ENCODE measurements at places on chromosomes 6 and 20.

GRCh38 chr6:40692337-40692736 is 105.2 kb upstream of the LRFN2 start:
- no peak for DNase-seq

DNA sequence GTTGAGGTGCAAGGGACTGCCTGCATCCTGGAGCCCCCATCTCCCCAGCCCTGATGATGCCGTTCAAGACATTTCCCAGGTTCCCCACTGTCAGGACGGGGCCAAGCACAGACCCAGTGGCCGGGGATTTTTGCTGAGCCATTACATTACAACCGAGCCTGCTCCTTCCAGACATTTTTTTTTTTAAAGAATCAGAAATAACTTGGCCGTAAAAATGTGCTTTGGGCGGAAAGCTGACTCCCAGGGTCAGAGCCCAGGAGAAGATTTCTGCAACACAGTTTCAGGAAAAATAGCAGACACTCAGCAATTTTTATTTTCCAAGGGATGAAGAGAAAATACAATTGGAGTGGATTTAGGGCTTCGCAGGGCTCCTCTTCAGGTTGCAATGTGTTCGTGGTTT is 87.9 kb downstream of the LRFN2 start:
- DNase-seq, result no peak

DNA sequence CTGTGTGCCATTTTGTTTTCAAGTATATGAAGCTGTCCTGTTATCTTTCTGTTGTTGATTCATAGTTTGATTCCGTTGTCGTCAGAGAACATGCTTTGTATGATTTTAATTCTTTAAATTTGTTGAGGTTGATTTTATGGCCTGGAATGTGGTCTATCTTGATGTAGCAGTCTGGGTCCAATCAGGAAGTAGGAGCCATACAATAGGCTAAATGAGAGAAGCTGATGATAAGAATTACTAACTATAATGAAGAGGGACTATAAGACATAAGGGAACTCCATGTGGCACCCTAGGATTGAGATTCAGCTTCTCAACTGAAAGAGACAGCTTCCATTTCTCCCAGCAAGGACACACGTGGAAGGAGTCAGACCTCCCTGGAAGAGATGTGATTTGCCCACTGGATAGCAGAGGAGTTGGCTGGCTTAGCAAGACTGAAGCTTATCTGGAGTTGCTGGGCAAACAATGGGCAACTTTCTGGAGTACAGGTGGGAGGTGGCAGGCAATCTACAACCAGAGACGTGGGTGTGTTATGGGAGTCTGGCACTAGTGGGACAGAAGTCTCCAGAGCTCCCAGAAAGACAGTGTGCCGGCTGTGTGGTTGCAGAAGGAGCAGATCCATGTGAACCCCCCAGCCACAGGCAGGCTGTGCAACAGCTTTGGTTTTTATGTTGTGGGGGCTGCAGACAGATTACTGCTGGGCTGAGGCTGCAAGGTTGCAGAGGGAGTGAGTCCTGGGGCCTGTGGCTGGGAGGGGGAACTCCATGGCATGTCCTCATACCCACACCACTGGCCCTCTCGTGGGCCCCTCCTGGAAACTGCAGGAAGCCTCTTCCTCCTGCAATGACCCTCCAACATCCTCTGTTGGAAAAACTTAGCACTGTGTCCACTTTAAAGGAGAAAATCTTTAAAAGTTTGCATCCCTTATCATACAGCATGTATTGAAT is 7.1 kb downstream of the ZNF831 start:
- DNase-seq, result no peak

GRCh38 chr6:13253272-13253671 is 75.1 kb downstream of the TBC1D7 start:
- no peak for DNase-seq

GRCh38 chr20:10654630-10655029 is 19.2 kb downstream of the JAG1 start:
- DNase-seq, result no peak

DNA sequence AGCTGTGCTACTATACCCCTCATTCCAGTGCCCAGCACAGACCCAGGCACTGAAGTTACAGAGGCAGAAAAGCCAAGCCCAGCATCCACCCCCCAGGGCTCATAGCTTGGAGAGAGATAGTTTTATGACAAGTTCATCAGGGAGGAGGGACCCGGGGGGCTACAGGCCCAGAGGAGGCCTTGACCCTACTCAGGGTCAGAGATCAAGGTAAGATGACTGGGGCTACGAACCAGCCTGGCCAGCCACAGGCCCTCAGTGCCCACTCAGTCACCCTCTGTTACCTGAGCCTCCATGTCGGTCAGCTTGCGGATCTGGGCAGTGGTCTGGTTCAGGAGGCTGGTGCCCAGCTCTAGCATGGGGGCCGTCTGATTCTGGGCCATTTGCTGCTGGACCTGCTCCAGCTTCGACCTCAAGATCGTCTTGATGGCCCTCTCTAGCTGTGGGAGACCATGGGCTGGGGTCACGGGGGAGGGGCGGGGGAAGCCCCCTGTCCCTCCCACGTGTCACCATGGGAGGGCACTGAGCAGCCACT is 26.1 kb downstream of the ANGPT4 start:
- no peak for DNase-seq

GRCh38 chr6:157368359-157369049 is 12.5 kb upstream of the ZDHHC14 start:
- DNase-seq, result no peak
